ENCODE measurements at places on chromosomes 3 and 15.

- no peak for DNase-seq
Measured at GRCh38 chr15:39747326-39747725, 35.3 kb downstream of the FSIP1 start.

DNA sequence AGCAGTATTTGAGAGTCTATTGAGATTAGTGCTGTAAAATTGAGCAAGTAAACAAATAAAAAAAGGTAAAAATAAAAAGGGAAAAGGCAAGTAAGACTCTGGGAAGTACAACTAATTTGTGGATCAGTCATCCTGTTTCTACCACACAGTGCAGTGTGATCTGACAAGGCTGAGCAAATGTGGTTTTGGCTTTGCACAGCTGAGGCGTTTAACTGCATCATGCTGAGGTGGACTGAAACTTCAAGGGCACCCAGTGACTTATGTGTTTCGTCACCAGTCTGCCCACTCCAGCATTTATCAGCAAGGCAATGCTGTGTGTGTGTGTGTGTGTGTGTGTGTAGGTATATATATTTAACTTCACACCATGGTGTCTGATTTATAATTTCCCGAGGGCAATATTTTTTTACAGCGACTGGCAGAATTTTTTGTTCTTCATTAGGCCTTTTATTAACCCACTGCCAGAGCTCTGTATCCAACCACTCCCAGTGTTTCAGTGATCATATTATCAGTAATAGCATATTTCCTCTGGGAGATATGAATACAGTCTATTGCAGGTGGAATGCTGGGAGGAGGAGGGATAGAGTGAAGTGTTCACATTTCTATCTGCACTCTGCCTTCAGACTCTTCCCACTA is 131.5 kb upstream of the SATB1 start:
- no peak for DNase-seq

GRCh38 chr3:128439226-128439625 is 27.5 kb downstream of the DNAJB8 start:
- no peak for DNase-seq

DNA sequence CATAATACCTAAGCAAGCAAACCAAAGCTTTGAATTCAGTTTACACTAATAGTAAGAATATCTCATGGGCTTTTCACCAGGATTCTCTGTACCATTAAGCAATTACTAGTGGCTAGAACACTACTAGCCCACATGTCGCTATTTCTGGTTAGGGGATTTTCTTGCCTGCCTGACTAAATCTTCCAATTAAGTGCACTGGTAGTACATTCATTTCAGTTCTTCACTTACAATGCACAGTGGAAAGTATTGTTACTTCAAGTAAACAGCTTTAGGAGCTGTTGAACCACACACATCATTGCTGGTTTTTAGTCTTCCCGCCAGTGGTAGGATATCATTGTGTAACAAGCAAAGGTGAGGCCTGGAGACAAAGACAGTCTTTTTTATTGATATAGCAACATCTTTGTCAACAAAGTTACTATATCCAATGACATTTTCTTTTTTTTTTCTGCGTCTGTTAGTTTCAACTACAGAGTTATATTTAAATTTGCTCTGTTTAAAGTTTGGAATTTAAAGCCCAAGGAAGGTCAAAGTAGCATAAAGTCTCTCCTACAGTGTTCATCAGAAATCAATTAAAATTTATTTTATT is 826.8 kb upstream of the NR2F2 start:
- DNase-seq: no peak

DNA sequence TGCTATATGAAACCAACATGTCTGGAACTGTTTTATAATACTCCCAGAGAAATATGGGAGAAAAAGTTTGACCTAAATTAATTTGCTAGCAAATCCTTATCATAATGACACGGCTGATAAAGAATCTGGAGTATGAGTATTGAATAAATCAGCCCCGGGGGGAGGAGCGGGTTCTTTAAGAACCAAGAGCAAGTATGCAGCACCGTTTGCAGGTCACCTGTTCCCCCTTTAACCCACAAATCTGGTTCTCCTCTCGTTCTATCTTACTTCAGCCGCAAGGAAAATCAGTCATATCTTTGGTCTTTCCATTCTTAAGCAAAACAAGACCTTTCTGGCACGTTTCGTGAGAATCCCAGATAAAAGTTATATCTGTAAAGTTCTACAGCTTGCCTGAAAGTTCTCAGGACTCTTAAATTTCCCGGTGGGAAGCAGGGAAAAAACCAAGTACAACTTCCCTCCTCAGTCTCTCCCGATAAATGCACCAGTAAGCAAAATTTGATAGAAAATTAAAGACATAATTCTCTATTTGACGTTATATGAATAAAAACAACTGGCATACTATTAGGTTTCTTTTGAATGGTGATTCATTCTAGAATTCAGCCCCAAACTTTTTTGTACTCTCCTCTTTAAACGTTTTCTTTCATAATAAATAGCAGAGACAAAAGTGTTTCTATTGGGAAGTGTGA is 348.6 kb downstream of the ZBBX start:
- DNase-seq: no peak

DNA sequence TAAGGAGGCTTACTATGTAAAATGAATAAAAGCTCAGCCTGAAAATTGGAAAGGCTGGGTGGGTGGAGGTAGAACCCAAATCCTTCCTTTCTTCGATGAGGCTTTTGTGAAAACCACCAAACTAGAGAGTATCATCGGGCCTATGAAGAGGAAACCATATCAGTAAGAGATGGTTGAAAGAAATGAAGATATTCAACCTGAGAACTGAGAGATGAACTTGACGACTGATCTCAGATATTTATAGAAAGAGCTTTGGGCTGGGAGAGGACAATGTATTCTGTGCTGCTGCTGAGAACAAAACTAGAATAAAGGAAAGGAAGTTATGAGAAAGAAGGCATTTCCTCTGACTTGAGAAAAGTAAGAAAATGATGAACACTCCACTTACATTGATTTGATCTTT is 236.6 kb downstream of the KCNH8 start:
- DNase-seq: no peak

DNA sequence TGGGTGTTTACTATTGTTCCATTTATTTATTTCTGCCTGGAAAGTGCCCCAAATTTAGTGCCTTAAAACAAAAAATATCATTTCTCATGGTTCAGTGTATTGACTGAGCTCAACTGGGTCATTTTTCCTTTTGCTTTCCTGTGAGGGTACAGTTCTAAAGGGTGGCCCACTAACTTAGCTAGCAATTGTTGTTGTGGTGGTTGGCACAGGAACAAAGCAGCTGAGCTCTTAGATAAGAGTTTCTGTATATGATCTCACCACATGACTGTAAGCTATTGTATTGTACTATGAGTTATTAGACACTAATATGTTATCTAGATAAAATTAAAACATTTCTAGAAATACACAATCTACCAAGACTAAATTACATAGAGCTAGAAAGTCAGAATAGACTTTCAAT is 1283.7 kb downstream of the OTOL1 start:
- no peak for DNase-seq

DNA sequence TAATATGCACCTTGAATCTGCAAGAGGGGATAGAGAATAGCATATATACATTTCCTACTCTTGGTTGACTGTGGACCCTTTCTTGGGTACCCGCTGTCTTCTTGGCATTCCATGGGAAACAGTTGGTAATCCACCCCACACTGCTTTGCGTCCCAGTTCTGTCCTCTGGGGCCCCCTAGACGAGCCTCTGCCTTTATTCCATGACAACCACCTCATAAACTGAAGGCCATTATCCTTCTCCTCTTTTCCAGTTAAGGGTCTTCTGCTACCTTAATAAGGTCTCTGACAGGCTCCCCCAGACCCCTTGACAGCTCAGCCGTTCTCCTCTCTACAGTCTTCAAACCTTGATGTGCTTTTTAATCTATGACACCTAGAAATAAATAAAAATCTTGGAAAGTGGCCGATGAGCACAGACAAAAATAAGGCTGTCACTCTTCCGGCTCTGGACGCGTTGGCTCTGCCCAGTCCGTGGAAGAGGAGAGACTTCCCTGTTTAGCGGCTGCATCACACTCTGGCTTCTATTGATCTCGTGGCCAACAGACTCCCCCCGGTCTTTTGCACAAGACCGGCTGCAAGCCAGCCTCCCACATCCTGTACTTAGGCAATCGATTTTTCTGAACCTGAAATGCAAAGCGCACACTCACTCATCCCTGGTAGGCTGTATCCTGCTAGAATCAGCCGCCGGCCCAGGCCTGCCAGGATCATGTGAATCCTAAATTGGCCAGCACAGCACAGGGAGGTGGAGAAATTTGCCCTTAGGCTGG is 251.0 kb upstream of the TLE3 start:
- no peak for DNase-seq

- DNase-seq: no peak
Measured at GRCh38 chr3:149449799-149450198, 24.7 kb upstream of the TM4SF4 start.

- no peak for DNase-seq
Measured at GRCh38 chr3:188236271-188236670, 82.3 kb downstream of the LPP start.

GRCh38 chr3:58322793-58323192 is 9.9 kb upstream of the PXK start:
- no peak for DNase-seq

DNA sequence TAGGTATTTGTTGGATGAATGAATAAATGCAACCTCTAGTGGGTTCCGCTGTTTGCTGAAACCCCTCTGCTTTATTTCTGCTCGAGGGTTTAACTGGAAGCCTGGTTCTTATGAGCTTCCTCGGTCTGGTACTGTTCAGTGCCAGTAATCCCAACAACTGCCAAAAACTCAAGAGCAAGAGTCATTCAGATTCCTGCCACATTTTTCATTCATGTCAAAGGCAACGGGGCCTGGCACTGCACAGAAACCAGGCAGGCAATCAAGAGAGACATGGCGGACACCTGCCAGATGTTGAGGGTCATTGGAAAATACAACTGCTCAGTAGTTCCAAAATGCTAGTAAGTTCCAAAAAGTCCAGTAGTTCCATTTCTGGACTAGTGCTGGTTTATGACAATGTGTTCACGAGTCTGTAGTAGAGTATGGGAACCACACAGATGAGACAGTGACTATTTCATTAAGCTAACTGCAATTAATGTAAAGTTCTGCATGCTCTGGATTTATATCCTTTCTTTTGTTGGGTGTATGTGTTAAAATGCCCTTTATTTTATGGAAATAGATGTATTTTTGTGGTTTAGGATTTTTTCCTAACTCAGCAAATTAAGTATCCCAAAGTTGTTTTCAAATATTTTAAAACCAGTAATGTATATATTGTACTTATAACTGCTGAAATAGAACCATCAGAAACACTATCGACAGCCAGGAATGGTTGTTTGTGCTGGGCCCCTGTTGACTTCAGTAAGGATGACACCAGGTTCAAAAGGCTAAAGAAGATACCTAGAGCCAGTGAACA is 22.7 kb upstream of the TMEM41A start:
- DNase-seq: no peak

DNA sequence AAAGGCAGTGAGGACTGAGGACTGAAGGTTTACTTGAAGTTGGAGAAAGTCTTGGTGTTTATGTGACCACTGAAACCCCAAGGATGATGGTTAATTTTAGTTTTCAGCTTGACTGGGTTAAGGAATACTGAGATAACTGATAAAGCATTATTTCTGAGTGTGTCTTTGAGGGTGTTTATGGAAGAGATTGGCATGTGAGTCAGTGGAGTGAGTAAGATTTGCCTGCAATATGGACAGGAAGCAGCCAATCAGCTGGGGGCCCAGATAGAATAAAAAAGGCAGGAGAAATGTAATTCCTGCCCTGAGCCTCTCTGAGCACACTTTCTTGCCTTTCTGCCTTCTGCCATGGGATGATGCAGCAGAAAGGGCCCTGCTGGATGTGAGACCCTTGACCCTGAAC is 92.4 kb downstream of the KBTBD8 start:
- DNase-seq: no peak

DNA sequence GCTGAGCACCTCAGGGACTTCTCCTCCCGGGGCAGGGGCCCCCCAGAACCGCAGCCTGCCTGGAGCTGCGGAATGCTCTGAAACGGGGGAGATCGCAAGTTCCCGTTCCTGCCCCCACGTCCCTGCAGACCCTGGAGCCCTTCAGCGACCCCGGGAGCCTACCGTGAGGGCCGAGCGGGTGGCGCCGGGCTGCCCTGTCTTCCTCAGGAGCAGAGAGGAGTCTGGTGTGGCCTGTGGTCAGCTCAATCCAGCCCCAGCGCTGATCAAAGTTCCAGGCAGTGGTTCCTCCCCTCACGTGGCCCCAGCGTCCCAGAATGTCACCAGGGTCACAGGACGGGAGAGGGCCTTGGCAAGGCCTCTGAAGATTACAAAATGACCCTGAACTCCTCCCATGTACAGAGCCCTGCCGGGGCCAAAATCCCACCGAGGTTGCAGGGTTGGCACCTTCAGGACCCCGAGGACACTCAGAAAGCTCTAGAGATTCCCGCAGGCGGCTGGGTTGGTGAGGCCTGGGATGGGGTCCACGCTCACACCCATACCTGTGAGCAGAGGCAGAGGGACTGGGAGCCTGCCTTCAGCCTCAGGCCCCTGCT is at the start of gene CPN2:
Gene CPN2 (minus strand): TSS at position 249 of the 593 bp plus-strand sequence. CDS start 8,626 bp downstream, outside the sequence.
- DNase-seq: no peak

GRCh38 chr3:41155834-41156233 is 43.5 kb upstream of the CTNNB1 start:
- no peak for DNase-seq

DNA sequence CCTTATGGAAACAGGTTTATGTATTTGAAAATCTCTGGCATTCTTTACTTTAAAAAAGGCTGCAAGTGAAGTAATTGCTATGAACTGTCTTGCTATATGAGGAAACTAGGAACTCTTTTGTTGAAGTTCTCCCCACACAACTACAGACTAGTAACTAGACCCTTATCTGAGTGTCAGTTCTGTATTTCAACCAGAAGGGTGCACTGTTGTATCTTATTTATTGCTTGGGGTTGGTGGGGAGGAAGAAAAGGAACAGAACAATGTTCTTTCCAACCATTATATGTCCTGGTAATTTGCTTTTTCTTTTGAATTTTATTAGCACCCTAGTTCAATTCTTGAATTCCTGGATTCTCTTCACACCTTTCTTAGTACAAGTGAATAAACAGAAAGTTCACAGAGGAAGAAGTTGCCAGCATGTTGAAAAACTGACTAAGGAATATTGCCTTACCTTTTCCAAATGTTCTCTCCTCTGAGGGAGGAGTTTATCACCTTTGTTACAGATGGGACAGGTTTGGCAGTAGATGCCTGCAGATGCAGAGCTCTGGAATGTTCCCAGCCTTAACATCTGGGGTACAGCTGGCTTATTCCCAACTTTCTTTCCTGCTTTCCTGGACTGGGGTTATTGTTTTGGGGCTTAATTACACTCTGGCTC is 162.4 kb upstream of the CFAP20DC start:
- peak; percentile 3 for DNase-seq

DNA sequence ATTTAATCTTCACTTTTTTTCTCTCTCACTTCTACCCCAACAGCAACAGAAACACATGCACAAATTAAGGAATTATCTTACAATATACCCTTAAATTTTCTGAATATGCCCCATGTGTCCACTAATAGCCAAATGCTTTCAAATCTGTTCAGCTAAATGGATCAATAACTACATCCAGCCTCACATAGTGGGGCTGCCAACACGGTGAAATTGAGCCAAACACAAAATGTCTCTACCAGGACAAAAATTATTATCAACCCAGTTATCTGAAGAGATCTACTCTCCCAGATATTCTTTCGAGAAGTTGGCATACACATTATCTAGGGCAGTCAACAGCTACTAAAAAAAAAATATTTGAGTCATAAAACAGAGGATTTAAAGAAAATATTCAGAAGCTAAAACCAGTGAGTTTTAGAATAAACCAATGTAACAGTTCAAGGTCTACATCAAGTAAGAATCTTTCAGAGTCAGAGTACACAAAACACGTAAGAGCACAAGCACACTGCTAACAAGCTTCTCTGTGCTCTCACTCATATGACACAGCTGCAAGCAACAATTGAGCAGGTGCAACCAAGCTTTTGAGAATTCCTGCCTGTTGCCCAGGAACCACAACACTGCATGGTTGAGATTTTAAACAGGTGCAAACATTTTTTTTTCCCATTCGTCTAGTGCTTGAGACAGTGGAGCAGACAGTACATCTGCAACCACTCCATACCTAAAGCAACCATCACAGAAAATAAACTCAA is 247.7 kb downstream of the ZBTB20 start:
- DNase-seq: no peak

Measured in hematopoietic multipotent progenitor cell treated with erythropoietin and hydrocortisone succinate and interleukin-3 and kit ligand, for 15 days (in vitro differentiated cells).